ENCODE measurements at places on chromosomes 6 and 20.
A peak's percentile ranks its signal among the peaks of the same experiment; 100 is the strongest.

- no peak for DNase-seq
Observed at GRCh38 chr6:157285422-157285779, 37.9 kb downstream of the TMEM242 start.

- DNase-seq: no peak
Observed at GRCh38 chr6:105545228-105545920, 142.5 kb upstream of the PREP start.

DNA sequence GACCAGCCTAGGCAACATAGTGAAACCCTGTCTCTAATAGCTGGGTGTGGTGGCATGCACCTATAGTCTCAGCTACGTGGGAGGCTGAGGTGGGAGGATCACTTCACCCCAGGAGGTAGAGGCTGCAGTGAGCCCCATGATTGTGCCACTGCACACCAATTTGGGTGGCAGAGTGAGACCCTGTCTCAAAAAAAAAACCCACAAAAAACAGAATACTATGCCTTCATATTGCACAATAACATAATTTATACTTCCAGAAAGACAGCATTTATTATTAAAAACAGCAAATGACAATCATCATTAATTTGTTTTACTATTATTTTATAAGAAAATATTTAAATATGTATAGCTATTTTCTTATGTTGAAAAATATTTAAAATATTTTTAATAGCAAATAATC is 30.0 kb upstream of the CARMIL1 start:
- no peak for DNase-seq

- DNase-seq: no peak
Observed at GRCh38 chr6:88177961-88178464, 11.9 kb upstream of the CNR1 start.

- DNase-seq: no peak
Observed at GRCh38 chr20:44590980-44591778, 8.8 kb downstream of the PKIG start.

DNA sequence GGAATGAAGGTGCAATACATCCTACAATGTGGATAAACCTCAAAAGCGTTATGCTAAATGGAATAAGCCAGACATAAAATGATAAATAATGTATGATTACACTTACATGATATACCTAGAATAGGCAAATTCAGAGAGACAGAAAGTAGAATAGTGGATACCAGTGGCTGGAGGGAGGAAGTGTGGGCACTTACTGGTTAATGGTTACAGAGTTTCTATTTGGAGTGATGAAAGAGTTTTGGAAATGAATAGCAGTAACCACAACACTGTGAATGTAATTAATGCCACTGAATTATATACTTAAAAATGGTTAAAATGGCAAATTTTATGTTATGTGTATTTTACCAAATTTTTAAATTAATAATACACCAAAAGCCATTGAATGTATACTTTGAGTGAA is 71.4 kb upstream of the CST7 start:
- no peak for DNase-seq

- no peak for DNase-seq
Observed at GRCh38 chr6:77095936-77096627, 367.2 kb downstream of the HTR1B start.

DNA sequence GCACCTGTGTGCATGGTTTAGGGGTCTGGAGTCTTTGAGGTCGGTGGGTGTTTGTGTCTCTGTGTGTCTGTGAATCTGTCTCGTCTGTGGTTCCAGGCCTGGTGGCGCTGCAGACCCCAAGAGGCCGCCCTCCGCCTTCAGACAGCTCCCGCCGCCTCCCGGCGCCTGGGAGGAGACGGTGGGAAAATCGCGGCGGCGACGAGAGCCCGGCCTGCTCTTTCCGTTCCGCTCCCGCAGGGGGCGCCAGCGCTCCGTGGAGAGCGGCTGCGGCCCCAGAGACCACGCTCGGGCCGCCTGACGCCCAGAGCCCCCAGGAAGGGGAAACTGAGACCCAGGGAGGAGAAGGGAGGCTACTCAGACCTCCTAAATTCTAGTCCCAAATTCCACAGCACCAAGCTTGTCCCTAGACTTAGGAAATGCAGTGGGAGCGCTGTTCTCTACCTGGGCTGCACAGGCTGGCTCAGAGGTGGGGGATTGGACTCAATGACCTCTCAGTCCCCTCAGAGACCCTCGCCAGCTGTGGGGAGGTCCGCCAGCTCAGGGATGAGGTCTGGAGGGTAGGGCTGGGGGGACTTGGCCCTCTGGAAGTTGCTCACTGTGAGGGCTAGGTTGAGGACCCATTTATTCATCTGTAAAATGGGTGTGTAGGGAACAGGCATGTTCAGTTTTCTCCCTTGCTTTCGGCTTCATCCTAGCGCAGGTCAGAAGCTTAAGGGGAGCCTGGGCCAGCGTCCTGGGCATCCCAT is 36.9 kb upstream of the BLCAP start:
- peak; percentile 68 for DNase-seq

GRCh38 chr6:108167449-108168089 is 1.7 kb downstream of the NR2E1 start:
- DNase-seq: no peak
